Gastrocnemius medialis (tissue), 4 donors: ENCODE measurements at places on chromosomes 12 and 14.

DNA sequence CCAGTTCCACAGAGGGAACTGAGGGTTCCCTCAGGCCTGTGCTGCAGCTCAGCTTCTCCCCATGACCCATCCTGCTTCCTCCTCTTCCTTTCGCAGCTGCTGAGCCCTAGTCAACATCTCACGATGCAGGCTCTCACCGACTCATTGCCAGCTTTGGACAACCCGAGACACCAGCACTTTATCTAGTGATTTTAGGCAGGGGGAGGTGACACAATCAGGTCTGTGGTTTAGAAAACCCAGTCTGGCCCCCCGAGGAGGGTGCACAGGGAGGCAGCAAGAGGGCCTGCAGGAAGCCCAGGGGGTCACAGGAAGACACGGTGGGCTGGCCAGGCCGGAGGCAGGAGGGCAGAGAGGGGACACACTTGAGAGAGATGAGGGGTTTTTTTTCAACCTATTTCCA, 35.4 kb downstream of the DIO3 start:
- no peaks in the 10 kb centered on the region for H3K36me3 ChIP-seq
- H3K27me3 ChIP-seq = no peaks in the 10 kb centered on the region
- no peak for DNase-seq
- H3K4me1 ChIP-seq = no peaks in the 10 kb centered on the region
- H3K27ac ChIP-seq = no peak overlapping the region
- no peak overlapping the region for H3K4me3 ChIP-seq

DNA sequence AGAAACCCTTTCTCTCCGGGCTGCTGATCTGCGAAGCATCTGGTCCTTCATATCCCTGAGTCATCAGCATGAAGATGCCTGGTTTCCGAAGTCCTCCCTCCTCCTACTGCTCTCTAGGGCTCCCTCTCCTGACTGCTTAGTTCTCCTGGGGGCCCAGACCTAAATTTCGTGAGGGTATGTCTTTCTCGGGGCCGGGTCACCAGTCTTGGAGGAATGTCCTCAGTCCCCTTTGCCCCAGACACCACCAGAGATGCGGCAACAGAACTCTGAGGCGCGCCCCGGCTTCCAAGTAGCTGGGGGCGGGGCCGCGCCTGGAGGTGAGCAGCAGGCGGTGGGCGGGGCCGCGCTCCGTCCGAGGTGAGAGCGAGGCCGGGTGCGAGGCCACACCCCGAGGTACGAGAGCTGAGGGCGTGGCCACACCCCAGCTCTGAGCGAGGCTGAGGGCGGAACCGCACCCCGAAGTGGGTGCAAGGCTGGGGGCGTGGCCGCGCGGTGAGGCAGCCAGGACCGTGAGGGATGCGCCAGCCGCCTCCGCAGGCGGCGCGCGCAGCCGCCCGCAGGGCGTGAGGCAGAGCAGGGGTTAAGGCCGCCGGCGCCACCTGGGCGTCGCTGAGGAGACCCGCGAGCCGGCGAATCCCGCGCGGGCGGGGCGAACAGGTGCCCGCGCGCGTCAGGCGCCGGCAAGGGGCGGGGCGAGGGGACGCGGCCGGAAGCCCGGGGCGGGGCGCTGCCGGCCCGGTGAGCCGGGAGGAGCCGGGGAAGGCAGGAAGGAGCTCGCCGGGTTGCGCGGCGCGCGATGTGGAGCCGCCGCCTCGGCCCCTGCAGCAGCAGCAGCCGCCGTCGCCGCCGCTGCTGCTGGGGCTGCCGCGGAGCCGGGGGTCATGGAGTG, at the start of gene BICDL1:
Gene BICDL1, plus strand, starts transcription at position 765 of the 889 bp plus-strand sequence. CDS start 633 bp downstream, outside the sequence.
- no peak within 1 kb of the TSS for H3K27ac ChIP-seq
- H3K27me3 ChIP-seq = peaks cover 80% of the 10 kb centered on the region
- H3K4me1 ChIP-seq = peaks cover 9% of the 10 kb centered on the region
- H3K36me3 ChIP-seq = no peaks in the 10 kb centered on the region

GRCh38 chr12:1810201-1810930, 10.0 kb upstream of the LRTM2 start:
- DNase-seq = no peak
- H3K4me3 ChIP-seq = no peak overlapping the region
- H3K4me1 ChIP-seq = peaks cover 8% of the 10 kb centered on the region
- no peak overlapping the region for H3K27ac ChIP-seq
- peaks cover under 1% of the 10 kb centered on the region for H3K27me3 ChIP-seq

GRCh38 chr12:96605684-96606083, 116.3 kb downstream of the CFAP54 start:
- H3K36me3 ChIP-seq = no peaks in the 10 kb centered on the region
- no peaks in the 10 kb centered on the region for H3K4me1 ChIP-seq
- H3K4me3 ChIP-seq = no peak overlapping the region
- no peaks in the 10 kb centered on the region for H3K27me3 ChIP-seq
- H3K27ac ChIP-seq = no peak overlapping the region

DNA sequence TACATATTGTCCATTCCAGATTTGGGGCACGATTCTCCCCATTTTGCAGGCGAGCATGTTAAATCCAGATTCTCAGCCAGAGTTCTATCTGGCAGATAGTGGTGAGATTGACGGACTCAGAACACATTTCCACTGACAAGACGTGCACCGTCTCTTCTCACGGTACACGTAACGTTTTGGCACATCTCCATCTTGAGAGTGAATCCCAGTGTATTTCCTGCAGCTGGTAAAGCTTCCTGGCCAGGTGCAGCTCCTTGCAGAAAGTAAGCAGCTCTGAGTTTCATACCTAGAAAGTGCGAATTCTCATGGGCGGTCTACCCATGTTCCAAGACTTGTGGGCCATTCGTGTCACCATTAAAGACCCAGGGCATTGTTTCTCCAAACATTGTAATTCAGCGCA, 102.6 kb downstream of the TSPAN9 start:
- H3K27me3 ChIP-seq = no peaks in the 10 kb centered on the region
- no peak overlapping the region for H3K27ac ChIP-seq
- no peaks in the 10 kb centered on the region for H3K36me3 ChIP-seq
- no peak overlapping the region for H3K4me3 ChIP-seq
- H3K4me1 ChIP-seq = peaks cover 10% of the 10 kb centered on the region
- DNase-seq = no peak
